ENCODE measurements at places on chromosomes 7 and 10.

GRCh38 chr7:117017702-117018266 is 64.5 kb downstream of the ST7 start:
- DNase-seq, result no peak

DNA sequence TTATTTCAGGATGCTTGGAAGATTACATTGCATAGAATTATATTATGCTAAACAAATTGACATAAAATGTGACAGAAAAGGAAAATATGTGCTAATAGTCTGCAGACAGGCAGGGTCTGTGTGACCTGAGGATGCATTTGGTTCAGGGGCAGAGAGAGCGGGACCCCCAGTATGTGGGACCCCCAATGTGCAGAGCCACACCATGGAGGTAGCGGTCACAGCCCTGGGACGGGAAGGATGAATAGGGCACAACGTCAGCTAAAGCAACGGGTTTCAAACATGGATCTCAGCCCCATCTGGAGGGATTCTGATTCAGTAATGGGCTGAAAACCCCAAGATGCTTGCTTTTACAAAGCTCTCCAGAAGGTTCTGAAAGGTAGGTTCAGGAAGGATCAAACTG is 251.8 kb upstream of the ADARB2 start:
- no peak for DNase-seq

- DNase-seq, result no peak
These were observed 1.5 kb downstream of the PCDH15 start for GRCh38 chr10:54799506-54799905.

GRCh38 chr7:41333511-41333910 is 369.4 kb downstream of the INHBA start:
- DNase-seq, result no peak

GRCh38 chr7:130521258-130521951 is 29.5 kb downstream of the MEST start:
- no peak for DNase-seq

DNA sequence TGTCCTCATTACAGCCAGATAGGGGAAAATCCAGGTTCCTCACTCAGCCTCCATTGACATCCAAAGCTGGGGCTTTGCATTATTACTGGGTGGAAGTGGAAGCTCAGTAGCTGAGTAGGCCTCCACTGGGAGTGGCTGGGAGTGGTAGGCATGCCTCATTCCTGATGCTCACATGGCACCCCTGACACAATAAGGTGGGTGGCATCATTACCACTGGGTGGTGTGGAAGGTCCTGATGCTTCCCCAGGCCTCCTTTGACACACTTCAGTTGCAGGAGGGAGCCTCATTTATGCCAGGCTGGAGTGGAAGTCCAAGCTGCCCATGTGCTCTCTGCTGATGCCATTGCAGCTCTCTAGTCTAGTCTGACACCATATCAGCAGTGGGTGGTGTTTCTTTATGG is 48.2 kb upstream of the GPR141 start:
- DNase-seq, result no peak

DNA sequence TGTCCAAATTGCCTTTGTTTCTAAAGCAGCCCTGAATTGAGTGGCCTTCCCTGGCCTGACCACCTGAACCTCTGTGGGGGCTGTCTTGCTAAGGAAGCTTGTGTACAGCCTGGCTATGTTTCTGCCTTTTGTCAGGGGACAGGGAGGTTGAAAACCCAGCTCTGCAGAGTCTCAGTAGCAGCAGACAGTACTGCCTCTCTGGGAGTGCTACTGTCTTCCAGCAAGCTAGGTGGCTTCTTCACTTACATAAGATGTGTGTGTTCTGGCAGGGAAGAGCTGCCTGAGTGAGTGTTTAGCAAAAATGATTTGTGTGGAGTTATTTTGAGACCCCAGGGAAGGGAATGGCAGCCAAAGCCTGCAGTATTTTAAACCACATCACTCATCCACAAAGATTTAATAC is 57.4 kb downstream of the LRRC4 start:
- no peak for DNase-seq

Data from activated CD8-positive, alpha-beta memory T cell treated with anti-CD3 and anti-CD28 coated beads, Interleukin-2, amount 50 U/mL, for 4 hours (primary cell).